ENCODE measurements at places on chromosomes 3 and 15. TPM values are rescaled to one million over a fixed set of nuclear protein-coding genes. Genes with fewer than 3 reads are reported as not detected.

UROC1 gene
- total RNA-seq = not detected

TMIE gene
- 0.68 TPM for total RNA-seq

DNA sequence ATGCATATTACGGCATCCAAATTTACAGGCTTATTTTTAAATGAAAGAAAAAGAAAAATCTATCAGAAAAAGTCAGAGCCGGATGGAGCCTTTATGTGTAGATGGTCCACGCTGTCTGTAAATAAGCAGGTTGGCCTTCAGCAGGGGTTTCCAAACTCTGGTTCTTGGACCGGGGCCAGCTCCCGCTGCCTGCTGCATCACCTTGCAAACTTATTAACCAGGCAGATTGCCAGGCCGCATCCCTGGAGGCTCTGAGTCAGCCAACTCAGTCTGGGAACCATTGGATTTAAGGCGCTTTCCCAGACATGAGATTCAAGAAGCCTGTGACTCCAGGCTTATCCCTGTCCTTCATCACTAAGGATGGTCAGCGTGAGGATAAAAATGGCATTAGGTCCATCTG, 212.4 kb downstream of the OPA1 start:
- no peak overlapping the region for H3K27ac ChIP-seq
- no peaks in the 10 kb centered on the region for H3K27me3 ChIP-seq
- H3K4me1 ChIP-seq = peaks cover 31% of the 10 kb centered on the region
- no peak overlapping the region for H3K4me3 ChIP-seq
- peak; percentile 91 for DNase-seq

GRCh38 chr3:28916713-28917499, 364.0 kb upstream of the RBMS3 start:
- no peak overlapping the region for H3K27ac ChIP-seq
- DNase-seq = no peak

DUOXA1 gene
- 5.8 TPM for total RNA-seq

DNA sequence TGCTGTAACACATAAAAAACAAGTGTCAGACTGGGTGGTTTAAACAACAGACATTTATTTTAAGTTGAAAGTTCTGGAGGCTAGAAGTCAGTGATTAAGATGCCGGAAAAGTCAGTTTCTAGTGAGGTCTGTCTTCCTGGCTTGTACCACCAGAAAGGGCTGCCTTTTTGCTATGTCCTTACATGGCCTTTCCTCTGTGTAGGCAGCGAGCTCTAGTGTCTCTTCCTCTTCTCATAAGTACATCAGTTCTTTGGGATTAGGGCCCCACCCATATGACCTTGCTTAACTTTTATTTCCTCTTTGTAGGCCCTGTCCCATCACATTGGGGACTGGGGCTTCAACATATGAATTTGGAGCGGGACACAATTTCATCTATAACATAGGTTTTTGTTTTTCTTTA, 128.0 kb downstream of the BBX start:
- no peaks in the 10 kb centered on the region for H3K27me3 ChIP-seq
- peaks cover 2% of the 10 kb centered on the region for H3K4me1 ChIP-seq
- H3K27ac ChIP-seq = no peak overlapping the region
- DNase-seq = no peak
- H3K36me3 ChIP-seq = peaks cover 24% of the 10 kb centered on the region

CD200 gene
- 25.7 TPM for total RNA-seq

GRCh38 chr3:185021256-185021655, 131.6 kb downstream of the C3orf70 start:
- DNase-seq = no peak
- H3K36me3 ChIP-seq = peaks cover 39% of the 10 kb centered on the region
- H3K27ac ChIP-seq = peak overlapping the region; percentile 68
- H3K4me3 ChIP-seq = no peak overlapping the region

- H3K4me1 ChIP-seq = no peaks in the 10 kb centered on the region
- H3K27me3 ChIP-seq = peaks cover 74% of the 10 kb centered on the region
- H3K36me3 ChIP-seq = no peaks in the 10 kb centered on the region
- H3K4me3 ChIP-seq = no peak overlapping the region
- H3K27ac ChIP-seq = no peak overlapping the region
Observed at GRCh38 chr3:184282941-184283340, 7.1 kb downstream of the ECE2 start.

DNA sequence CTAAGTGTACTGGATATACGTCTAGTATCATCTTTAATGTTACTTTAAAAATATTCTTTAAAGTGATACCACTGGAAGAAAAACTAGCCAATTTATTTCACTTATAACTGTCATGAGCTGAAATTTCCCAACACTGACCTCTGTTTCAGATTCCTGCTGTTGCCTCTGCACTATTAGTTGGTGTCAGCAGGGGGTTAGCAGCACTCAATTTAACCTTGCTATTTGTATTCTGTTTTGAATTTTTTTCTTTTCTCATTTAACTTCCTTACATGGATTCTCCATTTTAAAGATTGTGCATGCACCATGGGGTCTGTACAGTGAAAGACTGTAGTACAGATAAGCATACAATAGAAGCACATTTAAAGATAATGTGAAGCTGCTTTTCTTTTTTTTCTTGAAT, 169.2 kb downstream of the UBE2E2 start:
- H3K4me1 ChIP-seq = peaks cover 3% of the 10 kb centered on the region
- no peaks in the 10 kb centered on the region for H3K36me3 ChIP-seq
- no peaks in the 10 kb centered on the region for H3K27me3 ChIP-seq
- no peak for DNase-seq

DNA sequence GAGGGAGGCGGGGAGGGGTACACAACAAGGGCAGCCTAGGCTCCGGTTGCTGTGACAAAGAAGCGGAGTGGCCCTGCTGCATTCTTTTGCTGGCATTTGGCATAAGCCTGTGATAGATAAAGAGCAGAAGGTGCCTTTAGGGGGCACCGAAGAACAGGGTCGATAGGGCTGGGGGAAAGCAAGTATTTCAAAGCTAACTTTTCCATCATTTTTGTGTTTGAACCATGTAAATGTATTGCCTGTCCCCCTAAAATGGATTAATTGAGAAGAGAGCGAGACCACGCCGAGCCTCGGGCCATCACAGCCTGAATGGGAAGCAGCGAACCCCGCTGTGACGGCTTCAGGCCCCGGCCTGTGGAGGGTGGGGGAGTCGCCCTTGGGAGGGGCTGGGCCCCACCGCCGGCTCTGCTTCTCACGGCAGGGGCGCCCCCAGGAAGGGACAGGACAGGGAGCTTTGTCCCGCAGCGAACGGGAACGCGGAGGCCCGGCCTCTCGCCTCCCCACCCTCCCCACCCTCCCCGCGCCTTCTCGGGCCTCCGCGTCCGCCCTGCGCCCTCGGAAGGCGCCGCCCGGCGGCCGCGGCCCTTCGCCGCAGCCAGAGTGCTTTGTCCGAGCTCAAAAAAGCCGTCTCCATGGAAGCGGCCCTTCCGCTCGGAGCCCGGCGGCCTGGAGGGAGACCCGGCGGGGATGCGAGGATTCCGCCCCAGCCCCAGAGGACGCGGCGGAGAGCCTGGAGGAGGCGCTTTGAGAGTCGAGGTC, 32.4 kb upstream of the ALDH1L1 start:
- H3K4me3 ChIP-seq = peak overlapping the region; percentile 79
- DNase-seq = peak; percentile 60
- peak overlapping the region; percentile 95 for H3K27ac ChIP-seq
- peaks cover 5% of the 10 kb centered on the region for H3K27me3 ChIP-seq
- peaks cover 3% of the 10 kb centered on the region for H3K36me3 ChIP-seq

DNA sequence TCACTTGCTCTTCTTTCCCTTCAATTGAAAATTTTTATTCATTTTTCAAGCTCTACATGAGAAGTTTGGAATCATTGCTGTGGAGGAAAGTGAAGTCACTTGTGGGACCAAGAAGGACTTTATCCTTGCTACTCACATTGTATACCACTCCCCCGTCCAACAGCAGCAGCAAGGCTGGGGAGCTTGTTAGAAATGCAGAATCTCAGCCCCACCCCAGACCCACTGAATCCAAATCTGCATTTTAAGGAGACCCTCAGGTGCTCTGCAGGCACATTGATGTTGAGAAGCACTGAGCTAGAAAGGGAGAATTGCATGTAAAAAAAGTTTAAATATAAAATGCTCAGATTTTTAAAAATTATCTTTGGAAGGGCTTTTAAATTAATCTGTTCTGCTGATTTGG, 202.3 kb upstream of the MRPL3 start:
- H3K4me1 ChIP-seq = no peaks in the 10 kb centered on the region
- no peak overlapping the region for H3K4me3 ChIP-seq
- no peak overlapping the region for H3K27ac ChIP-seq
- H3K36me3 ChIP-seq = no peaks in the 10 kb centered on the region
- DNase-seq = no peak

IGSF10 gene
- total RNA-seq = 5.6 TPM

CIB2 gene
- 26.2 TPM for total RNA-seq

- no peak for DNase-seq
- H3K27ac ChIP-seq = no peak overlapping the region
- no peak overlapping the region for H3K4me3 ChIP-seq
- no peaks in the 10 kb centered on the region for H3K27me3 ChIP-seq
Observed at GRCh38 chr3:113614402-113614801, 82.0 kb downstream of the USF3 start.

CORO2B gene
- total RNA-seq = 1.00 TPM

DNA sequence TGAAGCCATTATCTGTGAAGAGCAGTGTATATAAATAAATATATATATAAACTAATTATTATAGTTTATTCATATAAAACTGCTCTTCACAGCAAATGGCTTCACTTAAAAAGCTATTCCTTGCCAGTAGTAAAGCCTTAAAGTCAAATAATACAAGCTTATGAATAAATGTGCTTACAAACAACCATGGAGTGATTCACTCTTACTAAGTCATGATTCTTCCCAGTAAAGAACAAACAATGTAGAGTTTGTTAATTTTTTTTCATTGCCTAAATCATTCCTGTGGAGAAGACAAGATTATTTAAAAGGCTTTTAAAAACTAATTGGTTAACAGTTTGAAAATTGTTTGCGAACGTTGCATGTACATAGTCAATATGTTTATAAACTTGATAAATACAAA, 140.7 kb downstream of the PLCH1 start:
- peaks cover 4% of the 10 kb centered on the region for H3K4me1 ChIP-seq
- no peak overlapping the region for H3K4me3 ChIP-seq
- H3K36me3 ChIP-seq = no peaks in the 10 kb centered on the region
- no peaks in the 10 kb centered on the region for H3K27me3 ChIP-seq

- no peak overlapping the region for H3K4me3 ChIP-seq
- peak overlapping the region; percentile 2 for H3K27ac ChIP-seq
- H3K36me3 ChIP-seq = peaks cover 20% of the 10 kb centered on the region
- H3K4me1 ChIP-seq = peaks cover 6% of the 10 kb centered on the region
- no peaks in the 10 kb centered on the region for H3K27me3 ChIP-seq
- no peak for DNase-seq
Observed at GRCh38 chr3:188881954-188882641, 289.7 kb upstream of the TPRG1 start.
